ENCODE measurements at places on chromosomes 2 and 18. TPM values are rescaled to one million over a fixed set of nuclear protein-coding genes. Genes with fewer than 3 reads are reported as not detected.

Gene ANKRD53
- 1.4 TPM for total RNA-seq

GRCh38 chr2:158497486-158497885 is 40.7 kb downstream of the PKP4 start:
- no peak for DNase-seq

- DNase-seq = no peak
Observed at GRCh38 chr2:127093648-127094210, 13.2 kb downstream of the BIN1 start.

DNA sequence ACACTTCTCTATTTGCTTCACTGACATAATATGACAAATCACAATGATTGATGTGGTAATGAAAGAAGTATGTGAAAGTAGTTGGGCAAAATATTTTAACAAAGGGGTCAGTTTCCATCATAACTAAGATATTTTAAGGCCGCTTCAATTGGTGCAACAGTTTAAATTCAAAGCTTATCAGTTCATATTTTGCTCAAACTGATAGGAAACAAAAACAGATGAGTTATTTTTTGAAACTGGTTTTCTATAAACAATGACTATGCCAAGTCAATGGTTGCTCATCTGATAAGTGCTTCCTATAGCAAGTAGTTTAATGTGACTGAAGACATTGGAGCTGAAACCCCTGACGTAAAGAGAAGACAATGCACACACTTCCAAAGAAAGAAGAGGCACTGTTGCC is 1290.7 kb downstream of the SUCLG1 start:
- DNase-seq = no peak

All from tibial nerve (tissue), 4 donors.